ENCODE measurements at places on chromosomes 12 and 14.

DNA sequence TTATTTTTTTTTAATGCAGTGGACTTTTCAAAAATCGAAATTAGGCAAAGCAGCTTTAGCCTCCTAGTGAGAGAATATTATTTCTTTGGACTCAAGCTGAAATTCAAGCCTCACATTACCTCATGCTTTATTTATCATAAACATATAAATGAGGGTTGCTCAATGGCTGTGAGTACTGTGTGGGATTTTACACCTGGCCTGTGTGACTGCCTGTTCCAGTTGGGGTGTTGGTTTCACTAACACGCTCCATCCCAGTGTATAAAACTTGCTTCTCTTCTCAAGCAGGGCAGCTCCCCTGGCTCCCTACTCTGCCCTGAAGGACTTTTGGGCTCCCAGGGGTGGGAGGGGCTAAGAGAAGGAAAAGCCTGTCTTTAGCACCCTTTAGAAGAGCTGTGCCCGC, 15.0 kb downstream of the ANKLE2 start:
- DNase-seq, result no peak

GRCh38 chr12:109951751-109952150, 44.4 kb downstream of the GIT2 start:
- peak; percentile 92 for DNase-seq

- DNase-seq, result no peak
Observed at GRCh38 chr14:64544607-64545312, 4.2 kb downstream of the HSPA2 start.

DNA sequence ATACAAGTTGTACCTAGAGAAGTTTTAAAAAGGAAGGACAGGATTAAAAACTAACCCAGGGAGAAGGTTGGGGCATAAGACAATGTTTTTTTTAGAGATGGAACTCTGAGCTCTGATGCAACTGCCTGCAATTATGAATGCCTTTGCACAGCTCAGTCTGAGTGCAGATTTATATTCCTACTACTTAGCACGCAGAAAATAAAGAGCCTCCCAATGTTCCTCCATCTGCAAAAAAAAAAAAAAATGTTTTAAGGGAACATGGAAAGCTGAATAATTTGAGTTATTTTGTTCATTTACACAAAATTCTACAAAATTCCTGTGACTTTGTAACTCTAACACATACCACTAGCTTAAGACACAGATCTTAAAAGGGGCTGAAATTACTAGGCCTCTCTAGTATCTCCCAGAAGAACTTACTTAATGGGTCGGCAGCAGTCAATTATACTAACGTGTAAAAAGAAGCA, 15.7 kb downstream of the CLIP1 start:
- DNase-seq, result no peak

GRCh38 chr12:13799574-13799973, 181.8 kb downstream of the GRIN2B start:
- DNase-seq, result no peak

GRCh38 chr12:44286821-44287505, 451.1 kb downstream of the TMEM117 start:
- DNase-seq, result no peak

GRCh38 chr12:46449316-46449715, 76.7 kb upstream of the SLC38A2 start:
- no peak for DNase-seq

GRCh38 chr14:104956290-104956890, 21.8 kb downstream of the AHNAK2 start:
- DNase-seq, result no peak

GRCh38 chr14:53955229-53955556, 1.4 kb downstream of the BMP4 start:
- no peak for DNase-seq

DNA sequence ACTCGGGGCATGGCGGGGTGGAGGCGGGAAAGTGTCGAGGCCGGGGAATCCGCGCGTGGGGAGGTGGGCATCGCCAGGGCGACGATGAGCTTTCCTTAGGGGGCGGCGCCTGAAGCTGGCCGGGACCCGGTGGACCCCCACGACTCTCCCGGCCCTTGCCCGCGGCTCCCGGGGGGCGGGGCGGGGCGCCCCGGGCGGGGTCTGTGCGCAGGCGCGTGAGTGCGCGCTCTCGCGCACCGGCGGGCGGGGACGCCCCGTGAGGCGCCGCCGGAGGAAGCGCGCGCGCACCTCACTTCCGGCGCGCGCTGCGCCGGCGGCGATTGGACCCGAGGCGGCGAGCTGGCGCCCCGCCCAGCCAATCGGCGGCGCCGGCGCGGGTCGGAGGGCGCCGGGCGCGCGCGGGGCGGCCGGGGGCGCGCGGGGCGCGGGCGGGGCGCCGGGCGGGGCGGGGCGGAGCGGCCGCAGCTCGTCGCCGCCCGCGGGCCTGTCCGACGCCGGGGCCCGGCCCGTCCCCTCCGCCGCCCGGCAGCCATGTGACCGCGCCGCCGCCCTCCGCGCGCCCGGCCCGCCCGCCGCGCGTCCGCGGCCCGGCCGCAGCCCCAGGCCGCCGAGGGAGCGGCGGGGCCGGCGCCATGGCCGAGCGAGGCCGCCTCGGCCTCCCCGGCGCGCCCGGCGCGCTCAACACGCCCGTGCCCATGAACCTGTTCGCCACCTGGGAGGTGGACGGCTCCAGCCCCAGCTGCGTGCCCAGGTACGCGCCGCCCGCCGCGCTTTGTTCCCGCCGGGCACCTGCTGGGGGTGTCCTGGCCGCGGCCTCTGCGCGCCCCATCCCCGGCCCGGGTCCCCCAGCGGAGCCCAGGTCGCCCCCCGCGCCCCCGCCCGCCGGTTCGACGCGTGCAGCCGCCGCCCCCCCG, at the start of gene PACS2:
Gene PACS2, plus strand, starts transcription at position 462 of the 914 bp plus-strand sequence. Its CDS starts 171 bp downstream, at position 633.
- peak; percentile 77 for DNase-seq

DNA sequence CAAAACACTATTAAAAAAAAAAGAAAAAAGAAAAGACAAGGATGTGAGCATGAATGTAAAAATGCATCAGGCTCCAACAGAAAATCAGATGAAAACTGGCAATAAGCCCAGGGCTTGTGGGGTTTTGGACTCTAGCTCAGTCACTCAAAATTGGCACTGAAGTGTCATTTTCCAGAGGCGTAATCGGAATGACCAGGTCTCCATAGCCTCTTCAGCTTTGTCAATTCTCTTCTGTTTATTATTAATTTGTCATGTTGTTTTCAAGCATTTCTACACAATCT, 137.2 kb upstream of the TRHDE start:
- DNase-seq, result no peak

GRCh38 chr12:118704527-118705241, 276.7 kb upstream of the SRRM4 start:
- DNase-seq, result no peak

DNA sequence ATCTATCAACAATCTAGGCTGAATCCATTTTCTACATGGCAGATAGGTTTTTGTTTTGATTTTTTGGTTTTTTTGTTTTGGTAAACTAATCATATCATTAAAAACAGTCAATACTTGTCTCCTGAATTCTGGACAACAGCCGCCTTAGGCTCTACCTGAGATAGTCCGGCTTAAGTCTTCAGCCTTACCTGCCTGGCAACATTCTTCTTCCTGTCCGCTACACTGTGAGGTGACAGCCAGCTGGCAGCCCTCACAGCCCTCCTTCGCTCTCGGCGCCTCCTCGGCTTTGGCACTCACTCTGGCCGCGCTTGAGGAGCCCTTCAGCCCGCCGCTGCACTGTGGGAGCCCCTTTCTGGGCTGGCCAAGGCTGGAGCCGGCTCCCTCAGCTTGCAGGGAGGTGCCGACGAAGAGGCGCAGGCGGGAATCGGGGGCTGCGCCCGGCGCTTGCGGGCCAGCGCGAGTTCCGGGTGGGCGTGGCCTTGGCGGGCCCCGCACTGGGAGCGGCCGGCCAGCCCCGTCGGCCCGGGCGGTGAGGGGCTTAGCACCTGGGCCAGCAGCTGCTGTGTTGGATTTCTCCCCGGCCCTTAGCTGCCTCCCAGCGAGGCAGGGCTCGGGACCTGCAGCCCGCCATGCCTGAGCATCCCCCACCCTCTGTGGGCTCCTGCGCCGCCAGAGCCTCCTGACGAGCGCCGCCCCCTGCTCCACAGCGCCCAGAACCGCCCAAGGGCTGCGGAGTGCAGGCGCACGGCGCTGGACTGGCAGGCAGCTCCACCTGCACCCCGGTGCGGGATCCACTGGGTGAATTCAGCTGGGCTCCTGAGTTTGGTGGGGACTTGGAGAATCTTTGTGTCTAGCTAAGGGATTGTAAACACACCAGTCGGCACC, 49.0 kb downstream of the MDGA2 start:
- no peak for DNase-seq

- DNase-seq, result peak; percentile 40
Observed at GRCh38 chr12:84502907-84503787, 409.5 kb downstream of the SLC6A15 start.

GRCh38 chr12:6735448-6736191, 11.8 kb downstream of the COPS7A start:
- peak; percentile 77 for DNase-seq

GRCh38 chr14:29853272-29853671, 74.4 kb downstream of the PRKD1 start:
- no peak for DNase-seq

GRCh38 chr12:22335794-22336166, 1.3 kb upstream of the ST8SIA1 start:
- DNase-seq, result no peak

- peak; percentile 10 for DNase-seq
Observed at GRCh38 chr12:104669851-104670337, 213.1 kb downstream of the CHST11 start.

GRCh38 chr14:97785495-97785894, 988.3 kb downstream of the VRK1 start:
- no peak for DNase-seq

GRCh38 chr12:121925358-121925695, 6.9 kb downstream of the CFAP251 start:
- peak; percentile 82 for DNase-seq

GRCh38 chr12:124837958-124838803, 25.5 kb downstream of the SCARB1 start:
- peak; percentile 90 for DNase-seq

DNA sequence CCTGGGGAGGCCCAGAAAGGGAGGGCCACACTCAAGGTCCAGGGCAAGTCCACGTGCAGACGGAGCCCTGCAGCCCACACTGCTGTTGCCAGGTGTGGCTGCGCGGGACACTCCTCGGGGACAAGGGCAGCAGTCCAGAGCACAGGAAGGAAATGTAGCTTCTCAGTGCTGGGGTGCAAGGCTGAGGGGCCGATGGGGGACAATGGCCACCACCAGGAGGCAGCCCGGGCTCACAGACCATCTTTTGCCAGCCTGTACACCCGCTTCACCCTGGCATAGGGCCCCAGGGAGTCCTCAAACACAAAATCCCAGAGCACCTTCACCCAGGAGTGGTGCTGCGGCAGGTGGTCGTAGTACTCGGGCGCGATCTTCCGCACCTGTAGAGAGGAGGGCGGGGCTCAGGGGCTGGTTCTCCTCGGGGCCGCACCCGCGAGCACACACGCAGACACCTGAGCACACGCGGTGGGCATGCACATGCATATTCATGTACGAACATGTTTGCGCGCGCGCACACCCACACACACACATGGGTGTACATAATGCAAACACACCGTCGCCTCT, 12.8 kb downstream of the DEGS2 start:
- DNase-seq, result no peak

GRCh38 chr12:51977320-51977753, 25.8 kb downstream of the ACVR1B start:
- no peak for DNase-seq

GRCh38 chr14:61197416-61197815, 83.7 kb downstream of the TMEM30B start:
- DNase-seq, result no peak

- no peak for DNase-seq
Observed at GRCh38 chr14:53534841-53535240, 381.7 kb upstream of the DDHD1 start.

- no peak for DNase-seq
Observed at GRCh38 chr12:126243814-126244440, 1178.7 kb downstream of the AACS start.

DNA sequence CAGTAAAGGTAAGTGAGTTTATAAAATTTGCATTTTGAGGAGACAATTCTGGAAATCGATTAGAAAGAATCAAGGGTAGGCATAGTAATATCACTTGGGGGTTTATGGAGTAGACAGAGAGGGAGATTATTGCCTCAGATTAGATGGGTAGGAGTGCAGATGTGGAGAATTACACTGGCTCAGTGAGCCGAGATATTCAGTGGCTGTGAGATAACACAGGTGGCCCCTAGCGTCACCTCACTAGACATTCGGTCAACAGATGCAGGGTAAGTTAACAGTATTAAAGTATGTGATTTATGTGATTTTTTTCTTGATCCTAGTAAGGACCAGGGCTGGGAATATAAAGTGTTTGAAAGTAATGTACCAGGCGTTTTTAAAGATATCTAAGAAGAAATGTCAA, 39.6 kb upstream of the KLRD1 start:
- DNase-seq, result no peak

GRCh38 chr14:32426028-32426427, 96.9 kb downstream of the AKAP6 start:
- DNase-seq, result no peak

- DNase-seq, result no peak
Observed at GRCh38 chr12:123286652-123287373, 15.2 kb upstream of the CDK2AP1 start.

- no peak for DNase-seq
Observed at GRCh38 chr14:105748204-105748578, 221.8 kb downstream of the TMEM121 start.

DNA sequence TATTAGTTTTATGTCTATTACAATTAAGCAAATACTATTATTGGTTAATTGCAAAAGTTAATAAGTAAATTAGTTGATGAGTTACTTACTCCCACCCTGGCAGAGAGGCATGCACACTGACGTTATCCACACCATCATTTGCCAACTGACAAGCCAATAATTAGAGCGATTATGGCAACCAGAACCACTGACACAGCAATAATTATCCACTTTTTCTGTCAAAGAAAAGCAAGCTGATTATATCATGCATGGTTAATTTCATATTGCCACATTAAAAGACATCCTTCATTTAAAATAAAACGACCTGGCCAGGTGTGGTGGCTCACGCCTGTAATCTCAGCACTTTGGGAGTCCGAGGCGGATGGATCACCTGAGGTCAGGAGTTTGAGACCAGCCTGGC, 43.1 kb downstream of the STX2 start:
- DNase-seq, result no peak

DNA sequence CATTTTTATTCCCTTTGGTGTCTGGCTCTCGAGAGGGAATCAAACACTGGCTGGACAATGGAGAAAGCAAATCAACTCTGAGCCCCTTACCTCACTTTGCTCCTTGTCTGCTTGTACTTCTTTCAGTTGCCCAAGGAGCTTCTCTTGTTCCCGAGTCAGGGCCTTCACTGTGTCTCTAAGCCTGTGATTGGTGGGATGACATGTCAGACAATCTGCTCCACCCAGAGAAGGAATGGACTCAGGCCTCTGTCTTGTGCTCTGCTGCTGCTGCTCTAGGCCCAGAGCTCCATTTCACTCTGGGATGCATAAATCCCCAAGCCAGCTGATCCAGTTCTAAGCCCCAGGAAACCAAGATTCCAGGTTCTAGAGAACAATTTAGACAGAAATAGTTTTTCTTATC, 7.6 kb downstream of the CALCOCO1 start:
- DNase-seq, result no peak

Data from LHCN-M2 (cell line).